ENCODE measurements at places on chromosomes 6 and 20. TPM values are rescaled to one million over a fixed set of nuclear protein-coding genes. Genes with fewer than 3 reads are reported as not detected.

GRCh38 chr20:4788314-4788713 is 66.6 kb downstream of the PRND start:
- DNase-seq: no peak

- no peak for DNase-seq
Observed at GRCh38 chr6:89199579-89199978, 17.6 kb downstream of the GABRR1 start.

PBOV1 gene
- not detected for total RNA-seq

DNA sequence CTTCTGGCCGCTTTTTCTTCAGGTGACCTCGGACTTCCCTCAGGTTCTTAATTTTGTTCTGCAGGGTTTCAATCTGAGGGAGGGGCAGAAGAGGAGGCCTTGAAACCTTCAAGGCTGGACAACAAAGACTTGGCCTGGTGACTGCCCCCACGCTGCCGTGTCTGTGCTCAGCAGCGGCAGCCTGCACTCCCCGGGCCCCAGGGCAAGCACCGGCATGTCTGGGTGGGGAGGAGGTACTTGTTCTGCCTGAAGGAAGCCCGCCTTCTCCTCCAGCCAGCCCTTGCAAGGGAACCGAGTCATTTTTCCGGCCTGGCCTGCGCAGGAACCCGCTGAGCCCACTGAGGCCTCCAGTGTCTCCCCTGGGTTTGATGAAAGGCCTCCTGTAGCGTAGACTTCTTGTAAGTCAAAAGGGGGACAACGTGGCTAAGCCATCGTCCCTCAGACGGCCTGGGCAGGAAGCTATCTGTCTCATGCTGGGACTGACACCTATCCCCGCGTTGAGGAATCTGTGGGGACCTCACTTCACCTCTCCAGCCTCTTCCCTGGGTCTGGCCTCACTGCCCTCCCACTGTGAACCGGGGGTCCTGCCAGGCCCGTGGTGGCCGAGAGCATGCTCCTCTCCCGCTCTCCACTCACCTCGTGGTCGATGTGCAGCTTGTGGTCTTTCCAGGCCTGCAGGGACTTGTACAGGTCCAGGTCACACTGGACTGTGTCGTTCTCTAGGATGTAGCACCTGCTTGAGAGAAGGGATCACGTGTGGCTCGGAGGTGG is 119.9 kb downstream of the SULF2 start:
- DNase-seq: no peak

- no peak for DNase-seq
Observed at GRCh38 chr6:46129291-46129628, 529 bp upstream of the ENPP4 start.

- DNase-seq: no peak
Observed at GRCh38 chr6:134517145-134517658, 199.3 kb upstream of the SGK1 start.

MUC21 gene
- total RNA-seq: not detected

DNA sequence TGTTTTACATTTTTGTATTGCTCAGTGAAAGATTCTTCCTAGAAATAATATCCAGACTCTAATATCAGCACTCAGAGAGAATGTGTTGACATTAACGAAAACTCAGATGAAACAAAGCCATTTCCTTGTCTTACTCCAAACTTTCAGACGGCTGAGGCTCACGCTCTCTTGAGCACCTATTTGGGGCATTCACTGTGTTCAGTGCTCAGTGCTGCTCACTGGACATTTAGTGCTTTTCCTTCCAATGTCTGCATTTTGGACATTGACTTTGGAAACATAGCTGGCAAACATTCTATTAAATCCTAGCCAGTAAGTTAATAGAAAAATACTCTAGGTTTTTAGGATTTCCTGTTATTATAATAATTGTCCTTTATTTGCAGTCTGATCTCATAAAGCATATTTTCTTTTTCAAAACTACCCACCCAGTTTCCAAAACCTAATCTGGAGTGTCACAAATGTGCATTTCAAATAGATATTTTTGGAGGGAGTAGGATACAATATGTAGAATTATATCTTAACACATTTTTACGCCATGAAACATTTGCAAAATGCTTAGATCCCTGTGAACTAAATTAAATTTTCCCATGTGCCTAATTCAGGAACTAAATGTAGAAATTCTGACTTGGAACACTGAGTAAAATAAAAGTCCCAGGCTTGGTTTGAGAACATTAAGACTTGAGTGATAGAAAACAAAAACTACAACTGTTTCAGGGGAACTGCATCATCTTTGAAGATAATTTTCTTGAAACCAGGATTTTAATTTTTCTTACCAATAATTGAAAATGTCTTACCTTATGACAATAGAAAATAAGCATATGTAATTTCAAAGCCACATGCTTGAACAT is 91.7 kb upstream of the B3GAT2 start:
- DNase-seq: no peak

GRCh38 chr6:22666586-22666985 is 97.2 kb downstream of the HDGFL1 start:
- no peak for DNase-seq

DNA sequence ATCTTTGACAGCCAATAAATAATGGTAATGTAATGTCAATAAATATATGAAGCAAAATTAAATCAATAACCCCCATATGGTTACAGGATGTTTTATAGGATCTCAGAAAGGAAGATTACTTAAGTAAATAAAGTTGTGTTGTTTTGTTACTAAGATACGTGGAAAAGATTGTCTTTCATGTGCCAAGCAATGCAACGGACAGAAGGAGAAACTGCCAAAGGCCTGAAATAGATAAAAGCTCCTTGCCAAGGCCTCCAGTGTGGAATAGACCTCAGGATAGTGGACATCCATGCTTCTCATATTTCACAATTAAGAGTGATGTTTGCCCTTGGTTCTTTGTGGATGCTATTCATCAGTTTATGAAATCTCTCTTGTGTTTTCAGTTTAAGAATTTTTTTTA is 16.4 kb upstream of the FNDC1 start:
- no peak for DNase-seq

- DNase-seq: no peak
Observed at GRCh38 chr6:98641949-98642719, 192.2 kb upstream of the POU3F2 start.

- no peak for DNase-seq
Observed at GRCh38 chr20:46770330-46771194, 61.1 kb downstream of the SLC2A10 start.

DNA sequence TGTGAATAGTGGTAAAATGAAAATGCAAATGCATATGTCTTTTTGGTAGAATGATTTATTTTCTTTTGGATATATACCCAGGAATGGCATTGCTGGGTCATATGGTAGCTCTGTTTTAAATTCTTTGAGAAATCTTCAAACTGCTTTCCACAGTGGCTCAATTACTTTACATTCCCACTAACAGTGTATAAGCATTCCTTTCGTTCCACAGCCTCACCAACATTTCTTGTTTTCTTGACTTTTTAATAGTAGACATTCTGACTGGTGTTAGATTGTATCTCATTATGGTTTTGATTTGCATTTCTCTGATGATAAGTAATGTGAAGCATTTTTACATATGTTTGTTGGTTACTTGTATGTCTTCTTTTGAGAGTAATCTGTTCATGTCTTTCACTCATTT is 144.0 kb downstream of the SIM1 start:
- DNase-seq: no peak

- no peak for DNase-seq
Observed at GRCh38 chr6:122014961-122015360, 384.5 kb upstream of the HSF2 start.

GRCh38 chr6:163405412-163406309 is 8.9 kb upstream of the QKI start:
- no peak for DNase-seq

GRCh38 chr6:137412562-137412961 is 81.6 kb downstream of the OLIG3 start:
- no peak for DNase-seq

UNC5CL gene
- 5.1 TPM for total RNA-seq
